ENCODE measurements at places on chromosomes 16 and 17.

- DNase-seq, result no peak
Measured at GRCh38 chr17:42617956-42618431, 8.5 kb downstream of the TUBG1 start.

- no peak for DNase-seq
Measured at GRCh38 chr17:14468858-14469257, 168.0 kb downstream of the HS3ST3B1 start.

GRCh38 chr16:49832177-49832576, 23.7 kb downstream of the ZNF423 start:
- DNase-seq, result no peak

- DNase-seq, result no peak
Measured at GRCh38 chr16:88539261-88539651, 30.9 kb upstream of the ZC3H18 start.

DNA sequence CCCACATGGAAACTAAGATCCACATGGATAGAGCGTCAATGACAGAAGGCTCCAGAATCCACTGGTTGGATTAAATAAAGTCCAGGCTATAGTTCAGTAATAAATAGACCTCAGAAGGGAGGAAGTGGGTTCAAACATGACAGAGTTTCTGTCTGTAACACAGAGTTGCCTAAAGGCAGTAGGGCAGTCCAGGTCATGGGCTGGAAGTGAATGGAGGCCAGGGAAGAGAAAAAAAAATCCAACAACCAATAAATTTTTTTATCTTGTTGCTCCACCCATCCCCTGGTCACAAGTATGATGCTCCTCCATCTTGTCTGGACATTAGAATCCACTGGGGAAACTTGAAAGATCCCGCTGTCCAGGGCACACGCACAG, 92.4 kb downstream of the RGS9 start:
- DNase-seq, result no peak
